ENCODE measurements at places on chromosomes 4 and X.

- DNase-seq: no peak
Measured at GRCh38 chrX:154019061-154019621, 561 bp downstream of the IRAK1 start.

DNA sequence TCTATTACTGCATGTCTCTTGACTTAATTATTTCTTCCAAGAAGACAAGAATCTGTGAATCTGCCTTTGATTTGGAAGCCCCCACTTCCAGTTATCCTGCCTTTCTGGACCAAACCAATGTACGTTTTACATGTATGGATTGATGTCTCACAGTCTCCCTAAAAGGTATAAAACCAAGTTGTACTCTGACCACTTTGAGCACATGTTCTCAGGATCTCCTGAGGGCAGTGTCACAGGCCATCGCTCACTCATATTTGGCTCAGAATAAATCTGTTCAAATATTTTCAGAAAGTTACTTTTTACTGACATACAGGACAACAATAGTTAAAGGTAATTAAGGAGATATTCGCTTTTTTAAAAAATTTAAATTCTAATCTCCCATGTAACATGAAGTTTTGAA lies 188.6 kb upstream of the CPXCR1 start:
- DNase-seq: no peak

DNA sequence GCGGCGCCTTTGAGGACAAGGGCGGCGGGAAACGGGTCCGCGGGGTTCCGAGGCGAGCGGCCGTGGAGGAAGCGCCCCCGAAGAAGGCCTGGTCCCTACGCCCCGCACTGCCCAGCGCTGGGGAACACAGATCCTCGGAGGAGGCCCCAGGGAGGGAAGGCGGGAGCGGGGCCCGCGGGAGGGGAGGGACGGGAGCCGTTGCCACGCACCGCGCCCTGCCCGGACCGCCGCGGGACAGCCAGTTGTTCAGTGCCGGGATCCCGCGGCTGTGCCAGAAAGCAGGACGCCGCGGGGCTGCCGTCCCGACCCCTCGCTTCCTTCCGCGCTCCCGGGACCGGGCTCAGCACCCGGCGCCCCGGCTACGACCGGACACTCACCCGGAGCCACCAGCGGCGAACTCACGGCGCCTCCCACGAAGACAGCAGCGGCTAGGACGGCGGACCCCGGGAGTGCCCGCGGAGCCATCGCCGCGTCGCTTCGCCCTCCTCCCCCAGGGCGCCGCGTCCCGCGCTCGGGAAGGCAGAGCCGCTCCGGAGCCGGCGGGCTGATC lies 278 bp downstream of the RELL1 start:
- peak; percentile 37 for DNase-seq

GRCh38 chr4:38069271-38069760 lies 109.1 kb downstream of the PTTG2 start:
- DNase-seq: no peak

DNA sequence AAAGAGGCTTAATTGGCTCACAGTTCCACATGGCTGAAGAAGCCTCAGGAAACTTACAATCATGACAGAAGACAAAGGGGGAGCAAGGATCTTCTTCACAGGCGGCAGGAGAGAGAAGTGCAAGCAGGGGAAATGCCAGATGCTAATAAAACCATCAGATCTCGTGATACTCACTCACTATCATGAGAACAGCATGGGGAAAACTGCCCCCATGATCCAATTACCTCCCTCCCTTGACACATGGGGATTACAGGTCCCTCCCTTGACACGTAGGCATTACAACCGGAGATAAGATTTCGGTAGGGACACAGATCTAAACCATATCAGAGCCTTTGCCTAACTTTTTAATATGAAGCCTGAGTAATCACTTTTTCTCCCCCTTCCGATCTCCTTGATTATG lies 43.7 kb upstream of the MAPK10 start:
- DNase-seq: no peak

GRCh38 chr4:26288355-26288909 lies 32.4 kb upstream of the RBPJ start:
- DNase-seq: no peak

DNA sequence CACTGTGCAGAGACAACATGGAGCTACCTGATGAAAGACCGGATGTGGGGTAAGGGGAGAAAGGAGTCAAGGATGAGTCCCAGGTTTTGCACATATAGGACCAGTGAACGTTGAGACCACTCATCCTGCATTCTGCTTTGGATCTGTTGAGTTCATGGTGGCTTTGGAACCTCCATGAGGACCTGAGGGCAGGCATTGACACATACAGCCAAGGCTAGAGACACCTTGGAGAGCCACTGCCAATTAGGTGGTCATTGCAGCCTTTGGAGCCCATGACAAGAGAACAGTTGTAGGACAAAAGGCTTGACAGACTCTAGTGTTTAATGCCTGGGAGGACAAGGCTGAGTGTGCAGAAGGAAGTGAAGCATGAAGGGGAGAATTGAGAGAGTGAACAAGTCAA lies 87.9 kb downstream of the STK32B start:
- no peak for DNase-seq

GRCh38 chr4:48571471-48571870 lies 81.4 kb downstream of the ZAR1 start:
- no peak for DNase-seq

GRCh38 chr4:180539284-180539683 lies 1703.9 kb upstream of the TENM3 start:
- no peak for DNase-seq

- no peak for DNase-seq
Measured at GRCh38 chrX:154815274-154815818, 10.1 kb upstream of the MPP1 start.

DNA sequence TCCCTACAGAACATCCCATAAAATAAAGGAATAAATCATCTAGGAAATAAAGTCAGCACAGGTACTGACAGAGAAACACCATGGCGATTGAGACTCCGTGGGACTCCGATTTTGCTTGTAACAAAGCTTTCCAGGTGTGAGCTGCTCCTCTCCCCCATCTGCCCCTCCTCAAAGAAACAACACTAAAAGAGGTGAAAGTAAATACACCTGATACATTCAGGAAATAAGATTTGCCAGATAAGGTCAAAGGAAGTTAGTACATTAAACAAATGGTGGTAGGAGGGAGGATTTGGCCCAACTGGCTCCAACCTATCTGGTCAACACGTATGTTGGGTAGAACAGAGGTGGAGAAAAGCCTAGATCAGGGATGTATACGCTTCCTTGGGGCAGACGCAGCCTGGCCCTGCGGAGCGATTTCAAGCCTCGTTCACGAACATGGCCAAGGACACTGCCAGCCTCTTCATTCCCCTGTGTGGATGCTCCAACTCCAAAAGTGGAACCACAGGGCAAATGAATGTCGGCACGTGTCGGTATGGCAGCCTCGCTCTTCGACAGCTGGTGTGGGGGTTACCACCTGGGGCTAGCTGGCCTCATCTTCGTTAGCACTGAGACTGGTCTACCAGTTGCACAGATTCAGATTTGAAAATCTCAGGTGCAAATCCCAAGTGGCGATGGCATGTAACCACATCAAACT lies 162.5 kb downstream of the AFAP1 start:
- no peak for DNase-seq

- DNase-seq: no peak
Measured at GRCh38 chr4:115293093-115293462, 179.7 kb upstream of the NDST4 start.

GRCh38 chr4:146112389-146112788 lies 63.1 kb upstream of the LSM6 start:
- DNase-seq: no peak

GRCh38 chrX:118975831-118976598 lies 1.6 kb downstream of the LONRF3 start:
- no peak for DNase-seq

DNA sequence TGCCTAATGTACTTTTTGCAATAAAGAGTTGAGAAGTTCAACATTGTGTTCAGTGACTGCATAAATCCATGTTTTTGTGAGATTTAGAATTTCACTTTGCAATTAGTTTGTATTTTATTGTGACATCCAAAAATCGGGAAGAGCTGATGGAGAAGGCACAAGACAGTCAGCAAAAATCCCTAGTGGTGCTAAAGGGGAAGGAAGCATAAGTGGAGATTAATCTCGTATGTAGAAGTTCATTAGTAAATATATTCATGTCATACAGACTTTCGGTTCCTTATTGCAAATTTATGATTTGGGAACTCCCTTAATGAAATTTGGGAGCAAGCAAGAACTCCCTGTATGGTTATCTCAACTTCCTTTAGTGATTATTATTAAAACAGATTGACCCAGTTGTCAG lies 57.8 kb upstream of the SLC39A8 start:
- no peak for DNase-seq

- no peak for DNase-seq
Measured at GRCh38 chr4:140529434-140529833, 5.5 kb downstream of the ELMOD2 start.

GRCh38 chrX:98897191-98897590 lies 1512.9 kb downstream of the PCDH19 start:
- no peak for DNase-seq

- no peak for DNase-seq
Measured at GRCh38 chr4:173187732-173188131, 19.1 kb downstream of the GALNT7 start.

DNA sequence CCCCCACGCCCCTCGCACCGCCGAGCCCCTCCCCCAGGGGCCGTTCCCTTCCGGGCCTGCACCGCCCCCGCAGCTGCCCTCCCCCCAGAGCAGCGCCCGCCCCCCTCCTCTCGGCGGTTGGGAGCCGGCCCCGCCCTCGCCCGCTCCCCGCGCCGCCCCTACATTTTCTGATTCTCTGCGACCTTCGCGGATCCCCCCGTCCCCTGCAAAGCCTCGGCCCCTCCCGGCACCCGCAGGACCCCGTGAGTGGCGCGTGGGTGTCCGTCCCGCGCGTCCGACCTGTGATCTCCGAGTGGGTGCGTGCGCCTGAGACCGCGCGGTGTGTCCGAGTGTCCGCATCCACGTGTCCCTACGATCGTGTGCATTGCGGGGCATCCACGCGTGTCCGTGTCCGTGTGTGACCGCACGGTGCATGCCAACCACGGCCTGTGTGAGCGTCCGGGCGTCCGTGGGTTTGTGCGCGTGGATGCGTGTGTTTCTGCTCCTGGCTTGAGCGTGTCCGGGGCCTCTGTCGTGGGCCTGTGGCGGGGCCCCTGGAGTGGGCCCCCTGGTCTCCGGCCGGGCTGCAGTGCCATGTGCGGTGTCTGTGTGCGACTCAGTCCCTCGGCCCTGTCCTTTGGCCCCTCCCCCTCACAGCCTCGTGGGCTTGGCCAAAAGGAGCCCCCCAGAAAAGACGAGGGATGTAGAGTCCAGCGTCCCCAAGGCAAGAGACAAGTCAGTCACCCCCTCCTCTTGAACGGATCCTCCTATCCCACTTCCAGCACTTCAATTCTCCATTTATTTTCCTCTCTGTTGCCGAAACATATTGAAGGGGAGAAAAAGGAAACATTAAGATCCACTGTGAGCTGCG lies 8.8 kb upstream of the NKX1-1 start:
- no peak for DNase-seq

DNA sequence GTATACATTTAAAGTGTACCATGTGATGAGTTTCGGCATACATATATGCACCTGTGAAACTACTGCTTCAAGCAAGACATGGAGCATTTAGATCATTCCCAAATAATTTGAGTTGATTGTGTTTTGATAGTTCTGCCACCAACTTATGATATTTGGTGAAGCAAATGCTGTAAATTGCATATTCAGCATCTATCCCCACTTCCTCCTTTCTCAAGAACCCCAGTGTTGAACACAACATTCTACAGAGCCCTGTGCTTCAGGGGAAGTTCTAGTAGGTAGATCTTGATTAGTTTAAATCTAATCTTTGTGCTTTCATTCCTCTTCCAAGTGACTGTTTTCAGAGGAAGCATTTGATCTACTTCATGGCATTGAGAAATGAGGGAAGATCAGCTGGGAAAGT lies 5.4 kb upstream of the SHROOM3 start:
- no peak for DNase-seq

- no peak for DNase-seq
Measured at GRCh38 chr4:76640353-76640910, 205.4 kb downstream of the SHROOM3 start.

DNA sequence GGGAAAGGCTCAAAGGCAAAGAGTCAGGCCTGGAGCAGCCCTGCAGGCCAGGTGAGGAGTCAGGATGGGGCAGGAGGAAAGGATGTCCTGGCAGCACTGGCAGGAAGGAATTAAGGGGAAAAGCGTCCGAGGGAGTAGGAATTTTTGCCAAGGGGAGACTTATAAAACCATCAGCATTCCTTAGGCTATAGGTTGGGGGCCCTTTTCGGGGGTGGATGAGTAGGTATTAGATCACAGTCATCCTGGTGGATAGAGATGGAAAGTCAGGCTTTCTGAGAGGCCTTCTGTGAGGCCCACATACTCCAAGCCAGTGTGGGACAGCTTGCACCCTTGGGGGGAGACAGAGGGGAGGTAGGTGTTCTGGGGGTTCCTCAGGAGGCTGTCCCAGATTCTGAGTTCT lies 12.3 kb downstream of the STARD8 start:
- DNase-seq: no peak

DNA sequence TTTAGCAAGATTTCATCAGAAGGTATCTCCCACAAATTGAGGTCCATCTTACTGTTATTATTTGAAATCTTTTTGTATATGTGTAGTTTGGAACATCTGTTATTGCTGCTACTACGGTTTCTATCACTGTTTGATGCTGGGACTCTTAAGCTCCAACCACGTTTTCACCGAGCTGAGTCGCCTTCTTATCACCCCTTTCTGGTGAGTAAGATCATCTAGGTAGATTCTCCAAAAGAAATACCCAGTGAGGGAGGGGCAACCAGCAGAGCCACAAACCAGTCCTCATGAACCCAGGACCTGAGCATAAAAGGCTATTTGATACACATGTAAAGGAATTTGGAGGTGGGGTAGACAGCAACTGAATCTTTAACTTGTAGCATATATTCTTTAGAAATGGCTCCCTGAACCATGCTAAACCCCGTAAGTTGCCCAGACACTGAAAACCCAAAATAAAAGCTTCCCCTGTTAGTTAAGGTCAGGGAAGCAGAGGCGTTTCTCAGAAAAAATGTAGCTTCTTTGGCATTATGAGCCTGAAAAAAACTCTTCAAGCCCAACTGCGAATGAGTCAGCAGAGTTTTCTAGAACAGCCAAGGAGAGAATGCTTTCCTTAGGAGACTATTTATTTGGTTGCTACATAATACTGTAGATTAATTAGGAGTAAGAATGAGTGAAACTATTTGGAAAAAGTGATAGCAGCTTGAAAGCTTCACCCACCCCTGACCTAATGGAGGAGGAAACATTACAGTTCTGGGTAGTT lies 53.8 kb upstream of the ATXN3L start:
- no peak for DNase-seq

DNA sequence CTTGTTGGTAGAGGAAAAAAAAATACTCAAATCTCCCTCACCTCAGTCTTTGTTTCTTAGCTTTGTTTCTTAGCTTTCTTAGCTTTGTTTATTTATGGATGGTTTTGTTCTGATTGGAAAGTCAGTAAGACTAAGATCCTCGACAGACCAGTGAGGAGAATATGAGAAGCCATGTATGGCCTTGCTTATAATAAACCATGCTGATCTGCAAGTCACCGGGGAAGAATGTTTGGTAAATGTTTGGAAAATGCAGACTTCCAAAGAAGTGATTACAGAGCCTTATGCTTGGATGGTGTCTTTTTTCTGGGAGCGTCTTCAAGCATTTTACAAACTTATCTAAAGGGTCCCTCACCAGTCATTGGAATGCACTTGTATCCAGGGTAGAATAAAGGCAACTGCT lies 90.1 kb upstream of the NOCT start:
- DNase-seq: no peak

- DNase-seq: no peak
Measured at GRCh38 chr4:47774079-47774478, 63.8 kb downstream of the CORIN start.

Measured in left kidney (tissue), 8 donors.